ENCODE measurements at places on chromosomes 5 and 9.

- DNase-seq, result no peak
These were observed 84.5 kb downstream of the NDFIP1 start for GRCh38 chr5:142193114-142193428.

DNA sequence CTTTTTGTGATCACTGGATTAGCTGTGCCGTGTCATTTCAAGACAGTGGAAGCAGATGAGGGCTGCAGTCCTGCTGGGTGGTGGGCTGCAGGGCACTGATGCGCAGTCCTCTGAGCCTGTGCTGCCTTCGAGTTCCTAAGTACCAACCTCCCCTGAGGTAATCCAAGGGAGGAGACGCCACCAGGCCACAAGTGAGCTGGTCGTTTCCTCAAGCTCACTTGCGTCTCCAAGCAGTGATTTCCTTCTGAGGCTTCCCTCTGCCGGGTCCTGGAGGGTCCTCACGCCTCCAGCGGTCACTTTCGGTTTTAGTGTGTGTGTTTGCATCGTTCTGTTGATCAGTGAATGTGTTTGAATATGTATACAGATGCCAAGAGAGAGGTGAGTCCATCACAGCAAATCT lies 115.7 kb downstream of the TRIO start:
- no peak for DNase-seq

GRCh38 chr5:81300921-81301270 lies 491 bp upstream of the ZCCHC9 start:
- DNase-seq, result no peak

- DNase-seq, result no peak
These were observed 14.6 kb upstream of the ZNF608 start for GRCh38 chr5:124761010-124761409.

- DNase-seq, result peak; percentile 63
These were observed 53.4 kb upstream of the SUB1 start for GRCh38 chr5:32531885-32532520.

DNA sequence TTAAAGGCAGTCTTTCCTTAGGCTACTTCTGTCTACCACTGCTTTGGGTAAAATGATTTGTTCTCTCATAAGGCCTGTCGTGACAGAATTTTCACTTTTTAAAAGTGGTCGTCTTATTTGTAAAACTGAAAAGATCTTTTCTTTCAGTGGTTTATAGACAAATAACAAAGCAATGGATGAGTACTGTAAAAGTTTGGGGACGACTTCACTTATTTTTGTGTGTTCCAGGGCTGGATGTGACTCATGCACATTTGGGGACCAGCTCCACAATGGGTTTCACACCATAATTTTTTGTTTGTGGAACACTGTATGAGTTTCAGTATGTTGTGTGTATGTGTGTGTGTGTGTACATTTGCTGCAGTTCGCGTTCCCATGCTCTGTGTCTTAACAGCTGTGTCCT lies 53.6 kb downstream of the ARHGAP26 start:
- no peak for DNase-seq

DNA sequence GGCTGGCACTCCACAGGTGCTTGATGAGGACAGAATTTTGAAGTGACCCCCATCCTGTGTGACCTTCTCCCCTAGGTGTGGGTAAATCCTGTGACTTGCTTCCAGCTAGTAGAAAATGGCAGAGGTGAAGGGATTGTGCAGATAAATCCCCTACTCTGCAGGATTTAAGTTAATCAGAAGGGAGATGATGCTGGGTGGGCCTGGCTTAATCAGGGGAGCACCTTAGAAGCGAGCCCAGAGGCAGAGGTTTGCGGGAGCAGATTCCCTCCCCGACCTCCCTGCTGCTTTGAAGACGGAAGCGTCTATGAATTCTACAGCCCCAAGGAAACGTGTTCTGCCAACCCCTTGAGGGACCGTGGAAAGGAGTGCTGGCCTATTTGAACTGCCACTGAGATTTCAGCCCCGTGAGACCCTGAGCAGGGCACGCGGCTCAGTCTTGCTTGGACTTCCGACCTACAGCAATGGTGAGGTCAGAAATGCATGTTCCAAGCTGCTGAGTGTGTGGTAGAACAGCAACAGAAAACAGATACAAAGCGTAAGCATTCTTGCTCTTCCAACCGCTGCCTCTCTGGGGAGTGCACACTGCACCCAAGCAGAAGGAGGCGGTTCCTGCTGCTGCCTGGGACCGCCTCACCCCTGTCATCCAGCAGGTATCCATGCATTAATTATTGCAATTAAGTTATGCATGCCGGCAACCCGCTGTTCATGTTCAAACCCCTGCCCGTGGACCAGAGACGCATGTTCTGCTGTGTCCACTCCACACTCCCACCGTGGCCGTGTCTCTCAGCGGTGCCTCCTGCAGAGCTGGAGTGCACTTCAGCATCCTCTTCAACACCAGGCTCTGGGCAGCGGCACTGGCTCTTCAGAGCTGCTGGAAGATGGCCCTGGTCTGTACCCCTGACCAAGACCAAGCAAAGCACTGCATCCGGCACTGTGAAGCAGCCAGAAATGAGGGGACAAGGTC lies 54.6 kb upstream of the RXRA start:
- DNase-seq, result no peak

- DNase-seq, result no peak
These were observed 35.8 kb downstream of the PPARGC1B start for GRCh38 chr5:149765932-149766331.

DNA sequence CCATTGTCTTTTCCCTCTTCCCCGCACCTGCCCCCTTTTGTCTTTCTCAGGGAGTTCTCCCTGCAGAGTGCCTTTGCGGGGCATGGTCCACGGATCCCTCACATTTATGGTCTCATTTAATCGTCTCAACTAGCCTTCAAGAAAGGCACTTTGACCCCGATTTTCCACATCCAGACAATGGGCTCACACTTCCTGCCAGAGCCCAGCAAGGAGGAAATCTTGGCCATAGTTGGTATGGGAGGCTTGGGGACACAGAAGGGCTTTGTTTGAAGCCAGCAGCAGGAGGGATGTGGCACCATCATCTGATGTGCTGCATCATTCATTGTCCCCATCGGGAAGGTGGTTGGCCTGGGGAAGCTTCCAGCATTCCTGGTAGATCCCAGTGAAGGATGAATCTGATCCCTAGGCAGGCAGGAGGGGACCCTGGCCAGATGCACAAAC lies 24.9 kb downstream of the GSN start:
- DNase-seq, result no peak

DNA sequence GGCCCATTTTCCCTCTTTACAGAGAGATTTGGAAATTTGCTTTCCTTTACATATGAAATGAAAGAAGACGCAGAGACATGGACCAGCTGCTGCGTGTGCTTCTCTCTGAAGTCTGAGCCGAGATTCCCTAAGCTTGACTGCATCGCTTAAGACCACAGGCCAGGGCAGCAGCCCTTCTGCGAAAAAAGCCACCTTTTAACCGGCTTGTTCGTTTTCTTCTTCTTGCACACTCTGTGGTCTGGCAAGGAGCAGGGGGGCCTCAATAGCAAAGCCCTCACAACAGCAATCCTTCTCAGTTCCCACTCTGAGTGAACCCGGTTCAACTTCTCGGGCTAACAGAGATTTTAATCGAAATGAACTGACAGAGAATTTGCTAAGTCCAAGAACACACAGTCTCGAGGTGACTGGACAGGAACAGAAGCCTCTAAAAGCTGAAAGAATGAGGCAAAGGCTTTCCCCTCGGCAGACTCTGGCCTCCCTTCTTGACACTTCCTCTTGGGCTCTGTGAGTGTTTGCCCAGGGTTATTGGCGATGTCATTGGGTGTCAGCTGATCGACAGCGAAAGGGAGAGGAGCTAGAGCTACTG lies 512.9 kb upstream of the KLF4 start:
- no peak for DNase-seq

- DNase-seq, result no peak
These were observed 12.5 kb downstream of the ERCC6L2 start for GRCh38 chr9:95887926-95888497.

DNA sequence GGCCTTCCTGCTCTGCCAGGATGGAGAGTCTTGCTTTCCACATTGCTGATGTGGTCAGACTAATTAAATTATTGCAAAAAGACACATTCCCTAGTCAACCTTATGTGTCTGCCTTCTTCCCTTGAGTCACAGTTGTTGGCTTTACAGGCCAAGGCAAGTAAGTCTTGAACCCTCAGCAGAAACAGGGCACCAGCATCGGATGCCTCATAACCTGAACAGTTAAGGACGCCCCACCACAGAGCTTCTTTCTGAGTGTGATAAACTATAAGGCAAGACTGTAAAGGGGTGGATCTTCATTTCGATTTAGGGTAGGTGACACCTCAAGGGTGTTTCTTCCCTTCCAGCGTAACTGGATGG lies 670 bp upstream of the KIF2A start:
- DNase-seq, result peak; percentile 56

- DNase-seq, result no peak
These were observed 63.2 kb downstream of the SERINC5 start for GRCh38 chr5:80192507-80193241.

GRCh38 chr5:82374637-82375036 lies 96.5 kb upstream of the RPS23 start:
- no peak for DNase-seq

DNA sequence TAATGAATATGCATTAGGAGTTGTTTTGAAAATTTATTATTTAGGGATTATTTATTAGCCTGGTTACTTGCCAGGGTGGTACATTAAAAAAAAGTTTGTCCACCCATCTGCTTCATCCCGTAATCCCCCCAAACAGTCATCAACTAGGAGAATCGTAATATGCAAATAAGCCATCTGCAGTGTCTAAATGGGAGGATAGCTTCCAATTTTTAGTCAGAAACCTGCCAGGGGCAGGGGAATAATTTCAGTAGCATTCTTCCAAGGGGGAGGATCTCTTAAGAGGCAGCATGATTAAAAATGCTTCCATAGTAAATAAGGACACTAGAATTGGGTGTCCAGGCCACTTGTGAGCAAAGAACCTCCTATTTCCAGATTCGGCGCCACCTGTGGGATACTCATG lies 43.3 kb downstream of the SH3GL2 start:
- no peak for DNase-seq

GRCh38 chr5:61467766-61468482 lies 135.9 kb downstream of the ZSWIM6 start:
- DNase-seq, result no peak

- DNase-seq, result no peak
These were observed 30.7 kb upstream of the TNPO1 start for GRCh38 chr5:72785801-72786200.

DNA sequence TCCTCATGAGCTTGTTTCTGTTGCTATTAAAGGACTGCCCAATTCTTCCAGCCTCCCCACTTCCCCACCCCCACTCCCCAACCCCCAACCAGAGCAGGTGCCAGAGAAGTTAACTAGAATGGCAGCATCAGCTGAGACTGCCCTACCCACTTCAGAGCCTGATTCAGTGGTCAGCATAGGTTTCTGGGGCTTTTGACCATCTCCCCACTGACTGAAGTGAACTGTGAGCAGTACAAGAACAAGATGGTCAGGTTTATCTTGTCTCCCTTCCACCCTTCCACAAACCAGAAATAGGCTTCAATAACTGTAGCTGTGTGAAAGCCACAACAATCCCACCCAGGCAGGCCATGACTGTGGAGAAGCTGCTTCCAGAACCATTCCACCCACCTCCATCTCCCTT lies 289.4 kb upstream of the SLC24A2 start:
- DNase-seq, result no peak

- DNase-seq, result no peak
These were observed 2.5 kb upstream of the ACTL7A start for GRCh38 chr9:108859459-108860114.

DNA sequence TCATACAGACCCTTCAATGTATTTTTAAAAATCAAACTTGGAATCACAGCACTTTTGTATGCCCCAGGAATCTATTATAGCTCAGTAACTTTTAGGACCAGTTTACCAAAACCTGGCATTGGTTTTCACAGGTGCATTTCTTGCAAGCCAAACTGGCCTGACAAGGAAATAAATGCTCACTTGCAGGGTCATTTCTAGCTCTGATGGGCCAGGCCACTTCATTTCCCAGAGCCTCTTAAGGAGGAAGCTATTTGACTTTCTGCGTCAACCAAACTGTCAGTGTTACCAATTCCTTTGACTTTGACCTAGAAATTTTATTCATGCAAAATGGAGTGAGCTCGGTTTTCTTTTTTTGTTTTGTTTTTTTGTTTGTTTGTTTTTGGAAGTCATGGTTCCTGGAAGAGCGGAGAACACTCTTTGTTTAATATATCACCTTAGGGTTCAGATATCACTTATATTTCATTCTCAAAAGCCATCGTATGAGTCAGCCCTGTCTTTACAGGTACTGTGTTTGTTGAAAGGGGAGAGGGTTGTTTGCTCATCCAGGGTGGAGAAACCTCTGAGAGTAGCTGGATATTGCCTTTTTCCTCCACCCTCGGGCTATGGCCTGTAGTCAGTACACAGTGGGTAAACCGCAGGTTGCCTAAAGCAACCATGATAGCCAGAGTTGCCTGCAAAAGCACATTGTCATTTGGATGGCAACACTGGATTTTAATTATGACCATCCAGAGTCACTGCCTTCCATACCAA lies 58.9 kb downstream of the GNA14 start:
- no peak for DNase-seq

DNA sequence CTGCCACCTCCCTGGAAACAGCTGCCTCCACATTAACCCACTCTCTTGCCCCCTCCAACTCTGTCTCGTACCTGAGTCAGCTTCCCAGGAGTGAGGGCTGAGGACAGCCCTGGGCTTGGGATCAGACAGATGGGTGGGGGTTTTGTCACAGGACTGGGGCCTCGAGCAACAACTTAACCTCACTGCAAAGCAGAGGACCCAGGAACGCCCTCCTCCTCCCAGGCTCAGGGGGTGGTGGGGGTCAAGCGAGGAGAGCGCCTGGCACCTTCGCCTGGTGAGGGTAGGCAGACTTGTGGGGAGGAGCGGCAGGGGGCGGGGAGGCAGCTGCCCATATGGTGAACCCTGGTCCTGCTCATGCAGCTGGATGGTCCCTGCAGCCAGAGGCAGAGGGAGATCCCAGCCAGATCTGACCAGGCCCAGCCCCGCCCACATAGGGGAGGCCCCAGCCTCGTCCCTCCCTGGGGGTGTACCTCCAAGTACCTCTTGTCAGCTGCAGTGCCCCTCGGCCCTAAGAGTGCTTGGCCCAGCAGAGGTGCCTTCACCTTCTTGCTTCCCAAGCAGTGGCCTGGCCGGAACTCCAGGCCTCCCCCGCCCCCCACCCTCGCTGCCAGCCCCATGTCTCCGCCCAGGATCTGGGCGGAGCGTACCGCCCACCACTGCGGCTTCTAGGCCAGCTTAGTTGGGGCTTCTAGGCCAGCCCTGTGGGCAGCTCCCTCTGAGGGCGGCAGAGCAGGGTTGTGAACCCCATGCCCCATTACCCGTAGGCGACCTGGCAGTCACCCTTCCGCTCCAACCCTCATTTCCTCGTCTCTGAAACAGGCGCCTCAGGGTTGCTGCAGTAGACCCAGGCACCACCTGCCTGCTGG lies at the start of gene SARDH:
SARDH (minus strand) TSS at position 579 of the 866 bp plus-strand sequence. CDS start 4,179 bp downstream, outside the sequence.
- peak; percentile 27 for DNase-seq

DNA sequence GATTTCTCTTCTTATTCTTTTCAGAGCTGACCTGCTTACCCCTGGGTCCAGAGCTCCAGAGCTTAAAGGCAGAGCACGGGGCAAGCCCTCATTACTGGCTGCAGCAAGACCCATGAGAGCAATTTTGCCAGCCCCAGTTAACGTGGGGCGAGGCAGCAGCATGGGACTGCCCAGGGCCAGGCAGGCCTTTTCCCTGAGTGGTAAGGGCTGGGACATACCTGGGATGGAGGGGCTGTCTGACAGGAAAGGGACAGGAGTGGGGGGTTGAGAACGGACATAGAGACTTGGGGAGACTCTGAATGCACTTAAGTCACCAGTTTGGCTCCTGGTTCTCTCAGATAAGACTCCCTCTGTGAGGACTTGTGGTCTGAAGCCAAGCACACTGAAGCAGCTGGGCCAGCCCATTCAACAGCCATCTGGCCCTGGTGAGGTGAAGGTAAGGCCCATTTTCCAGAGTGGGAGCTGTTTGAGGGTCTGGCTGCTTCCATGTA lies 26.2 kb downstream of the HMGXB3 start:
- no peak for DNase-seq
